ENCODE measurements at places on chromosomes 1 and 21. TPM values are rescaled to one million over a fixed set of nuclear protein-coding genes. Genes with fewer than 3 reads are reported as not detected.

Gene OR2T11
- total RNA-seq: not detected

Gene IARS2
- total RNA-seq: 77.8 TPM

Gene RAB42
- total RNA-seq: 3.2 TPM

Gene CELA3B
- not detected for total RNA-seq
